ENCODE measurements at places on chromosomes 13 and 19. TPM values are rescaled to one million over a fixed set of nuclear protein-coding genes. Genes with fewer than 3 reads are reported as not detected.

The ZNF765 gene
- 2.9 TPM for total RNA-seq

The CGB8 gene
- total RNA-seq = not detected

The PCSK4 gene
- 1.5 TPM for total RNA-seq

The OR7G3 gene
- total RNA-seq = not detected

The BCL2L12 gene
- total RNA-seq = 21.5 TPM

The CCDC70 gene
- total RNA-seq = not detected

The PRODH2 gene
- not detected for total RNA-seq

The SF3A2 gene
- 31.1 TPM for total RNA-seq

The CDC16 gene
- 29.6 TPM for total RNA-seq

The KLF2 gene
- 23.1 TPM for total RNA-seq

Measured in psoas muscle (tissue), 8 donors.